ENCODE measurements at places on chromosomes 16 and 17.

GRCh38 chr17:46143827-46144236 lies 49.4 kb downstream of the KANSL1 start:
- DNase-seq, result no peak

DNA sequence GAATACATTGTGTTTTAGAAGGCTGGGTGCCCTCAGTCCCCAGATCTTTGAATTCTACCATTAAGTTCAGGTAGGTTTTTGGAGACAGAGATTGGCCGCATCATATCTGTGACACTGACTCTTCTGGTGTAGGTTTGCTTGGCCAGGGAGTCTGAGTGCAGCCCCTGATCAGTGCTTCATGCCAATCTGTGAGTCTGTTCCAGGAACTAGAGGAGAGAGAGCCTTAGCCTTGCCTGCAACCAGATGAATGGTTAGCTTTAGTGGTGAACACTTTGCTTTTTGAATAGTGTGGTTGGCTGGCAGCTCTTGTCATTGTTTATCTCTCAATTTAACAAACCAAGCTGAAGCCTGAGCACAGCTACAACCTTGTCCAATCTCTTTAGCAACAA lies 87.8 kb downstream of the PLXDC1 start:
- DNase-seq, result no peak

- no peak for DNase-seq
These were observed 5.6 kb downstream of the DECR2 start for GRCh38 chr16:407253-407652.

DNA sequence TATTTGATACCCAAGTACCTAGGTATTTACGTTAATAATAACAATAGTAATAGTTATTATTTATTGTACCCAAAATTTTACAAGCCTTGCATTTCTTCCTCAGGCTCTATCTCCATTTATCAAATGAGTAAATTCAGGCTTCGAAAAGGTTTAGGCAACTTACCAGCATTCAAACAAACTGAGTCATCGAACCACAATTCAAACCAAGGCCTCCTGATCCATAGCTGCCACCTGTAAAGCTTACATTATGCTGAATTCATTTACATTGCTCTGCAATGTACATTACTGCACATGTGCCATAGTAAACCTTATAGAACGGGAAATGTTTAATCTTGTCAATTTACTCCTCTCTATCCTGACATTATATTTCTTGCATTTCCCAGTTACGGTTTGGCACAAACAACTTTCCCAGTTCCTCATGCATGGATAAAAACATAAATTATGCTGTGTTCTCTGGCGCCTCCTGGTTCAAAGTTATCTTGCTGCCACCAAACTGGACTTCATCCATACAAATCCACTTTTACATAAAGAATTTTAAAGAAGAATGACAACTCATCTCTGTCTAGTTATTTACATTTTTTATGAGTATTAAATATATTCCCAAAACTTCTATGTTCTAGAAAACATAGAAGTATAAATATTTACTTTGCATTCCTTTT lies 360.6 kb upstream of the SOX9 start:
- no peak for DNase-seq

GRCh38 chr16:30570636-30571444 lies 674 bp downstream of the ZNF688 start:
- DNase-seq, result peak; percentile 49
